ENCODE measurements at places on chromosomes 11 and 22. TPM values are rescaled to one million over a fixed set of nuclear protein-coding genes. Genes with fewer than 3 reads are reported as not detected.

GRCh38 chr11:94343495-94343894 lies 39.1 kb downstream of the IZUMO1R start:
- DNase-seq, result no peak

DNA sequence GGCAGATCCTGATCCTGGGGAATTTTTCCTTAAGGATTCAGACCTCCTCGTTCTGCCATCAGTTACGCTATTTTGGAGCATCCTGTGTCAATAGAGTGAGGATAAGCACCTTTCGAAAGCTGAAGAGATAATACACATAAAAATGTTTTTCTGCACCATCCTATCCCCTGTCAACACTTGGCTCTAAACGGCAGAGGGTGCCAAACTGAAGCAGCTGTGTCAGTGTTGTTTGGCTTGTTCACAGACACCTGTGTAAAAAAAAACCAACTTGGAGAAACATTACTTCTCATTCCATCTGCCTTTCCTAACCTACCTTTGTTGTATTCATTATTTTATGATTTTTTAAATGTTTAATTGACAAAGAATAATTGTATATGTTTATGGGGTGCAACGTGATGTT lies 417.0 kb upstream of the DDI1 start:
- DNase-seq, result no peak

- no peak for DNase-seq
Measured at GRCh38 chr22:36863281-36863680, 2.5 kb downstream of the NCF4 start.

GRCh38 chr11:47332303-47332711 lies 20.2 kb downstream of the MYBPC3 start:
- no peak for DNase-seq

GRCh38 chr22:27094633-27095308 lies 437.4 kb downstream of the MIAT start:
- DNase-seq, result peak; percentile 96

Gene P2RX6
- 5.9 TPM for total RNA-seq

- no peak for DNase-seq
Measured at GRCh38 chr11:71215425-71215965, 36.9 kb downstream of the SHANK2 start.

DNA sequence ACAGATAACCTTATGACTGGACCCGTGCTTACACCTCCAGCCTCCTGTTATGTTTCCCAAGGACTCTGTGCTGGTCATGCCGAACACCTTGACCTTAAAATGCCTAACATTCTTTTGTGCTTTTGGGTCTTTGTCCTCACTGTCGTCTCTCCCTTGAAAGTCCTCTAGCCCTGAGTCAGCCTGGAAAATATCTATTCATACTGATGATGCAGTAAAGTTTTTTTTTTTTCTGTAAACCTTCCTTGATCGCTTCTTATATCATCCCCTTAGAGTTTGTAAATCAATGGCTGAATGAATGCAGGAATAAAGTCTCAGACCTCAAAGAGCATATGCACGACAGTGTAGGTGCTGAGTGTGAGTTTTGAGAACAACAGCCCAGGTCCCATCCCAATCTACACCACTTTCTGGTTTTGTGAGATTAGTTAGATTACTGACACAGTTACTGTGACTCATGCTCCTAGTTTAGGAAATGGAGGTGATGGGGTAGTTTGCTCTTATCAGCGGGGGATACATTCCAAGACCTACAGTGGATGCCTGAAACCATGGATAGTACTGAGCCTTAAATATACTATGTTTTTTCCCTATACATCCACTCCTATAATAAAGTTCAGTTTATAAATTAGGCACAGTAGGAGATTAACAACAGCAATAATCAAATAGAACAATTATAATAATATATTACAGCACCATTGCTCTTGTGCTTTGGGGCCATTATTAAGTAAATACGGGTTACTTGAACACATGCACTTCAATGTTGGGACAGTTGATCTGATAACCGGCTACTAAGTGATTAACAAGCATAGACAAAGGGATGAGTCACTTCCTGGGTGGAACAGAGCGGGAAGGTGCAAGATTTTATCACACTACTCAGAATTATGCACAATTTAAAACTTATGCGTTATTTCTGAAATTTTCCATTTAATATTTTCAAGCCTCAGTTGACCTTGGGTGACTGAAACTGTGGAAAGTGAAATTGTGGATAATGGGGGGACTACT lies 8.6 kb downstream of the TCN1 start:
- no peak for DNase-seq

DNA sequence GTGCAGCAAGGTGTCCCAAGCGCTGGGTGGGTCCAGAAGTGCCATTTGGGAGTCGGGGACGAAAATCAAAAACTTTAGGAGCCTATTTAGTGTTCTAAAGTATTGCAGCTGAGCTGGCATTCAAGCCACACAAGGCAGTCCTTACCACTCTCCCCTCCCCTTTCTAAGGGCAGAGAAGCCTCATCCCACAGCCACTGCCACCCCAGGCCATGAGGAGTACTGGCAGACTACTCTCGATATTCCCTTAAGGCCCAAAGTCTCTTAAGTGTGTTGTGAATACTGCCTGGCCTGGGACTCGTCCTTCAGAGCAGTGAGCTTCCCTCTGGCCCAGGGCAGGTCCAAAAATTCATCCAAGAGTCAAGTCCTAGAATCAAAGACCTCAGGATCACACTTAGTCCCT lies 7.8 kb downstream of the FANCF start:
- DNase-seq, result no peak

Gene DGCR6
- 1.8 TPM for total RNA-seq

Gene C11orf97
- total RNA-seq, result not detected

- no peak for DNase-seq
Measured at GRCh38 chr11:102591160-102591718, 33.9 kb downstream of the MMP20 start.

DNA sequence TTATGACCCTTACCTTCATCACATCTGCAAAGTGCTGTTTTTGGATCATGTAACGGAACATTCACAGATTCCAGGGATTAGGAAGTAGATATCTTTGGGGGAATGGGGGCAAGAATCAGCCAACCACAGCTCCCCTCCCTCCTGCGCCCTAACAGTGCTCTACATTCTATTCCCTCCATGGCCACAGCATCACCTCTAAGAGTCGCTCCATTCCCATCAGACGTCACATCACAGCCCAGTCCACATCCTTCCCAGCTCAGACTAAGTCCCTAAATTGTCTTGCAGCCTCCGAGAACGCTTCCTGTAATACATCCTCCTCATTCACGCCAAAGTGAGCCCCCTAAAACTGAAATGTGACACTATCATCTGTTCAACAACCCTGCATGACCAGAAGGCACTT lies 5.9 kb downstream of the SCGB1D1 start:
- no peak for DNase-seq

- no peak for DNase-seq
Measured at GRCh38 chr11:75223954-75224643, 16.5 kb upstream of the TPBGL start.

DNA sequence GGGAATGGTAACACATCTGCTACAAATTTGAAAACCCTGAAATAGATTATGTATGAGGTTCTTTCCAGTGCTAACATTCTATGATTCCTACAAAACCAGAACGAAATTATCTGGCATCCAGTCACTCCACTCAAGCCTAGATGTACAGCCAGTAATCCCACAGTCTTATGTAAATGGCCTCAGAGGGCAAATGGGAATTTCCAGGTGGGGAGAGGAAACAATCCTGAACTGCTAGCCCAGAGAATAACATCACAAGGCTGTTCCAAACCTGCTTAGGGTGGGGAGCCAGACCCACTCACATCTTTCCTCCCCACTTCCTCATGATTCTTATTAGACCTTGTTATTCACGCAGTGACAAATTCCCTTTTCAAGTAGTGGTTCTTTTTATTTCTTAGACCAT lies 3.5 kb downstream of the FIBIN start:
- no peak for DNase-seq

DNA sequence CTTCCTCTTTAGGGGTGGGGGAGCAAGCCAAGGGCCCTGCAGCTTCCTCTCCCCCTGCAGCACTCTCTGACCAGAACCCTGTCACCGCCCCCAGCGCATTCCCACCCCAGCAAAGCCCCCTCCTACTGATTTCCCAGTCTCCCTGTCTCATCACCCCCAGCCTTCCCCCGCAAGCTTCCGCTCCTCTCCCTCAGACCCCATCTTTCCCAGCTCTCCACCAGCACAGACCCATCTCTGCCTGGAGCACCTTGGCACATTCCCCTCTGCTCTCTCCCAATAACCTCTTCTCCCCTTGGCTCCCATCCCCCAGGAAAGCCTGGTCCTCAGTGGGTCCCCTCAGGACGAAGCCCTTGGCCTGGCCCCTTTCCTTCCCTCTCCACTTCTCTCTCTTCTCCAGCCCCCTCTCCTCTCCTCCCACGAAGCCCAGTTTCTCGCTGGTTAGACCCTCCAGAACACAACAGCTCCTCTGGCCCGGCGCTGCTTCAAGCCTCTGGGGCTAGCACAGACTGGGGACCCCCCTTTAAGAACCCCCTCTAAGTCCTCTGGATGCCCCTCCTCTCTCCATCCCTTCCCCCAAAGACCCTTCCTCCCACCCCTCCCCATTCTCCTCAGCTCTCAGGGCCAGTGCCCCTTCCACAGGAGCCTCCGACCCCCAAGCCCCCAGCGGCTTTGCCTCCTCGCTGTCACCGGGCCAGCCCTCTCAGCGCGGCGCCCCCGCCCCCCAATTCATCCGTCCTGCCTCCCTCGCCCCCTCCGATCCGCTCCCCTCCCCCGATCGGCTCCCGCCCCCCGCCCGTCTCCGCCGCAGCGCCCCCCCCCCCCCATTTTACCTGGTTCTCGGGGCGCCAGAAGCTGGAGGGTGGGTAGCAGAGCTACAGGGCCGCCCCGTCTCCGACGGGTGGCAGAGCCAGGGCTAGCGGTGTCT lies 594 bp downstream of the NRXN2 start:
- DNase-seq, result no peak

Gene SLC22A6
- not detected for total RNA-seq

Gene MS4A6A
- total RNA-seq, result not detected

GRCh38 chr11:32594272-32594671 lies 10.6 kb downstream of the EIF3M start:
- no peak for DNase-seq

Gene TEX12
- total RNA-seq, result 0.36 TPM

GRCh38 chr11:2149864-2150847 lies 10.9 kb downstream of the INS start:
- DNase-seq, result peak; percentile 60

- no peak for DNase-seq
Measured at GRCh38 chr11:59801981-59802638, 8.5 kb downstream of the MRPL16 start.

Gene XKR3
- not detected for total RNA-seq

Gene MIAT
- total RNA-seq, result 0.72 TPM

All from fibroblast of the aortic adventitia (primary cell).